ENCODE measurements at places on chromosomes 4 and X. TPM values are rescaled to one million over a fixed set of nuclear protein-coding genes. Genes with fewer than 3 reads are reported as not detected.

ASB11 gene
- total RNA-seq, result 0.30 TPM

GAGE13 gene
- total RNA-seq, result not detected

MAGEE2 gene
- total RNA-seq, result not detected

PRDM5 gene
- 0.67 TPM for total RNA-seq

AMOT gene
- 2.3 TPM for total RNA-seq

ADH1B gene
- total RNA-seq, result not detected

GPR173 gene
- not detected for total RNA-seq

DCAF8L2 gene
- total RNA-seq, result not detected

TEX13D gene
- total RNA-seq, result not detected

HNRNPD gene
- total RNA-seq, result 270 TPM

GRCh38 chr4:8468746-8469535 lies 28.4 kb downstream of the TRMT44 start:
- peak; percentile 61 for DNase-seq

- no peak for DNase-seq
Measured at GRCh38 chr4:90189178-90189577, 62.0 kb downstream of the CCSER1 start.

- DNase-seq, result no peak
Measured at GRCh38 chr4:85107553-85107952, 141.1 kb upstream of the WDFY3 start.

DNA sequence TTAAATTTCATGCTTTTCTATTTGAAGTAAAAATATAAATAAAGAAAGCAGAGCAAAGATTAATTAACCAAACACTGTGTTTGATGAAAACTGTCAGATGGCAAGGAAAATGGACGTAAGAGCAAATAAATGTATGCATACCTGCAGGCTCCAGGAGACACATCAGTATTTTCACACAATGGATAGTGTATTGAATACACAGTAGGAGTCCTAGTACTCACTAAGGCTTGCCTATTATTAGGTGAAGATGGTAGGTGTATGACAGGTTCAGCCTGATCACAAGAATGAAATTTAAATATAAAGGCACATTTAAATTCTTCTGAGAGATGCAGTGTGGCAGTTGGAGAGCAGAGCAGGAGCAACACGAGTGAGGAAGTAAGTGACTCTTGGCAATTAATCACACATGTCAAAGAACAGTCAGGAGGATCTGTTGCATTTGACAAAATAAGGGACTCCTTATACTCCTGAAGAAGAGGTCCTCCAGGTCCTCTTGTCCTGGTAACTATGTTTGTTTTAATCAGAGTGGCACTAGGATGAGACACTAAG lies 106.0 kb upstream of the NDST4 start:
- no peak for DNase-seq

DNA sequence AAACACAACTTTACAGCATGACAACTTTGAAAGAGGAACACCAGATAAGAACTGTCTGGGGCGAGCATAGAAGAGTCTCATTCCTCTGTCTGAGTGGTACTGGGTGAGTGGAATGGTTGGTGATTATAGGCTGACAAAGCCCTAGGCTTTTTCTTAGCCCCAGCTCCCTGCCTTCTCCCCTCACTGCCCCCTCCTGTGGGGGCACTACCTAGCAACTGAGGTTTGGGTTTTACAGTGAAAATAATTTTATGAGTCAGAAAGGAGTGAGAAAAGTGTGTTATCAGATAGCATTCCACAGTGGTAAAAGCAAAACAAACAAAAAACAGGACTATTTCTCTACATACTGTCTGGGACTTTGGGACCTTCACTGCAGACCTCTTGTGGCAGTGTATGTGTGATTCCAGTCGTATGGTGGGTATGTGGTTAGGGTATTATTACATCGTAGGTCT lies 10.5 kb upstream of the TMEM165 start:
- DNase-seq, result no peak

GRCh38 chrX:134711135-134711921 lies 53.1 kb upstream of the PLAC1 start:
- DNase-seq, result no peak

- DNase-seq, result no peak
Measured at GRCh38 chr4:109973529-109973905, 60.8 kb downstream of the EGF start.

DNA sequence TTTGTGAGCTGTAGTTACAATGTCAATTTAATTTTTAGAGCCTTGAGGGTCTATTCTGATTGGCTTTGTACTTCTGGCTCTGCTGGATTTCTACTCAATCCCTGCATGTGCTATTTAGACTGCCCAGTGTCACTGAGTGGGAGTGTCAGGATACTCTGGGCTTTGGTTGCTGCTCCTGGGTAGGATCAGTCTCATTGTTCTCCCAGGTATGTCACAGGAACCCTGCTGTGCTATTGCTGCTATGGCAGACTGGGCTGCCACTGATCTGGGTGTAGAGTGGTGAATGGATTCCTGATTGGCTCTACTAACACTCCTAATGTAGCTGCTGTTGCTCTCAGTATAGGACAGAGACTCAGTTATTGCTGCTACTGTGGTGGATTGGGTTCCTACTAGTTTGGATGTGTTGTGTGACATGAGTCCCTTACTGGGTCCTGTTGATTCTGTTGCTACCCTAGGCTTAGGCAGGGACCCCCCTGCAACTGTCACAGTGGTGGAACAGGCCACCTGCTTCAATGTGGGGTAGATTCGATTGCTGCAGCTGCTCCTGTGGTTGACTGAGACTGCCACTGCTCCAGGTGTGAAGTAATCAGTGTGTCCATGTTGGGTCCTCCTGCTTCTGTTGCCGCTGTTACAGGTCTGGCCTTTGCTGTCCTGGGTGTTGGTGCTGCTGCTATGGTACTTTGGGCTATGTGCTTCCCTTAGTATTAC lies 707.8 kb upstream of the AMOT start:
- no peak for DNase-seq

GRCh38 chr4:174217273-174218126 lies 66.0 kb downstream of the FBXO8 start:
- DNase-seq, result no peak

DNA sequence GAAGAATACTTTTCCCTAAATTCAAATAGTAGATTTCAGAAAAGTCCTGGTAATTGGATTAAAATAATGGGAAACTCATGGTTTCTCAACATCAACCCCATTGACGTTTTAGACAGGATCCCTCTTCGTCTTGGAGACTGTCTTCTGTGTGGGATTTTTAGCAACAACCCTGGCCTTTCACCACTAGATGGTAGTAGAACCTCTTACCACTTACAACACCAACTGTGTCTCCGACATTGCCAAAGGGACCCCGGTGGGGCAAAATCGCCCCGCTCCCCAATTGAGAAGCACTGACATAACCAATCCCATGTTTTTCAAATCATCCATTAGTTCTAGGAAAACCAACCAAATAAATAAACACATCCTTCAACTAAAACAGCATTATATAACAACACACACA lies 16.9 kb upstream of the ANOS1 start:
- DNase-seq, result peak; percentile 31

GRCh38 chrX:3066555-3066954 lies 25.3 kb downstream of the ARSF start:
- no peak for DNase-seq

DNA sequence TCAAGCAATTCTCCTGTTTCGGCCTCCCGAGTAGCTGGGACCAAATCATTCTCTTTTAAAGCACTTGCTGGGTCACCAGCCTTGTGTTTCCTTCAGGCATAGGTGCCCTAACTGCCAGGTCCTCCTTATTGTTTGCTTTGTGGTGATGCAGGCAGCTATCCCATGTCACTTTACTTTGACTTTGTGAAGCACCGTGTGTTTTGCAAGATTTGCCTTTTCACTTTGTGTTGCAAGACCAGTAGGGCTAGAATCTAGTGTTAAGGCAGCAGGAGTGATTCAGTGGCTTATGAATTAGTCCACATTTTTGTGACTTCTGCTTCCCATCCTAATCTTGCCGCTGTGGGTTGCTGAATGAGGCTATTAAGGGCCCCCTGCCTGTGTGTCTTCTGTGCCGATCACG lies 20.2 kb downstream of the SYAP1 start:
- DNase-seq, result no peak

GRCh38 chr4:5753766-5754528 lies 42.9 kb downstream of the EVC start:
- DNase-seq, result no peak

- no peak for DNase-seq
Measured at GRCh38 chr4:24303926-24304325, 280.4 kb downstream of the DHX15 start.

- DNase-seq, result no peak
Measured at GRCh38 chr4:99625369-99625768, 32.3 kb downstream of the C4orf54 start.

GRCh38 chr4:762211-763190 lies 56.9 kb downstream of the PCGF3 start:
- DNase-seq, result no peak

- no peak for DNase-seq
Measured at GRCh38 chr4:141016117-141016798, 117.0 kb downstream of the RNF150 start.

DNA sequence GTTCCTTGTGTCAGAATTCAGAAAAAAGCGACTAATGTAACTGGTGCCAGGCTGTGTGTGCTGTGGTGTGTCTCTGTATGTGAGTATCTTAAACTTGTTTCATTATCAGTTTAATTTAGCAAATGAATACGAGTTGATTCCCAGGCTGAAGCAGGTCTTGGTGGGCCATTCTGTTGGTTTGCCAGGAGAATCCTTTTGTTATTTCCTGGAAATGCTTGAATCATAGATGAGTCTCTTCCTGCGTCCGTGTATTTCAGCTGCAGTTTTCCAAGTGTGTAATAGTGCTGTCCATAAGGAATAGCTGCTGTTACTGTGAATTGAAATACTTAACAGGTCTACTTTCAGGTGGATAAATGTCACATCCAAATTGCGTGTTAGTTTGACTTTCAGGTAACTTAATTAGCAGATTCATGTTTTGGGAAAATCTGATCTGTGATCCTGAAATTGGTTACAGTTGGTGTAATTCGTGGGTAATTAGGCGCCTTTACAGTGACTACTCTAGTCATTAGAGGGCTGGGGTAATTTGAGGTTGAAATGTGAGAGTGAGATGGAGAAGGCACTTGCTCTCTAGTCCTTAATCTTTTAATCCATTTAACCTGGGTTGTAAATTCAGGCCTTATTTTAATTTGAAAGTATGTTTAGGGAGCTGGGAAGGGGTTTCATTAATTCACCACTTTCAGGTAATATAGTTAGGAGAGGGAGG lies 23.8 kb downstream of the TMEM131L start:
- DNase-seq, result no peak

DNA sequence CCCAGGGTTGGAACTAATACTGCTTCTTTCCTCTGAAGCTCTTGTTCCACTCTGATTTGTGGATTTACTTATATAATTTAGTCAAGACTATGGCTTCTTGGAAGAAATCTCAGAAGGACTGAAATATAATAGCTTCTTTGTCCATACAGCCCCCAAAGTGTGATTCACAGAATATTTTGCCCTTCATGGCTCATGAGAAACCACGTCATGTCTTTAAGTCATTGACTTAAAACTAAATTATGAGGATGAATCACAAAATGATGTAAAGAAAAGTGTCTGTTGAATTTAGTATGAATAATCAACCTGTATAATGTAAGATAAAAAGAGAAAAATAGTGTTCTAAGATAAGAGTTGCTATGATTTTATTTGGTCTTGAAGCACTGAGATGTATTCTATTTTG lies 43.3 kb upstream of the AGA start:
- no peak for DNase-seq

- DNase-seq, result no peak
Measured at GRCh38 chr4:77493829-77494551, 111.6 kb upstream of the CXCL13 start.

- no peak for DNase-seq
Measured at GRCh38 chr4:120843849-120844527, 78.5 kb downstream of the PRDM5 start.

DNA sequence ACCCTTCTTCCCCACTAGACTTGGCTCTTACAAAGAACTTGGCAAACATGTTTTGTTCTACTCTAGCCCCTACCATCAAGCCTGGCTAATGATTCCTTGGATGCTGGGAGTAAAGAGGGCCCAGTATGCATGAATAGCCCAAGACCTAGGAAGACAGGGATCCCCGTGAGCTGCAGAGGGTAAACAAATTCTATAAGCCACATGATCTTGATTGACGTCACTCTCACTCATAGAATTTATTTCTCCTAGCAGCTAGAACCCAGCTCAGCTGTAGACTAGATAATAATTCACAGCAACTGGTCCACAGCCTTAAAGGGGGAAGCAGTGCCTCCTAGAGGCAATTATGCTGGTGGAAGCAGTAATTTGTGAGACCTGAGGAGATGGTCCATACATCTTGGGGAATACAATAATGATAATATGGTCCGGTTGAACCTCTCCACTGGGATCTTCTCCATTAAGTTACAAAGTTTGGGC lies 16.1 kb upstream of the USO1 start:
- peak; percentile 70 for DNase-seq

DNA sequence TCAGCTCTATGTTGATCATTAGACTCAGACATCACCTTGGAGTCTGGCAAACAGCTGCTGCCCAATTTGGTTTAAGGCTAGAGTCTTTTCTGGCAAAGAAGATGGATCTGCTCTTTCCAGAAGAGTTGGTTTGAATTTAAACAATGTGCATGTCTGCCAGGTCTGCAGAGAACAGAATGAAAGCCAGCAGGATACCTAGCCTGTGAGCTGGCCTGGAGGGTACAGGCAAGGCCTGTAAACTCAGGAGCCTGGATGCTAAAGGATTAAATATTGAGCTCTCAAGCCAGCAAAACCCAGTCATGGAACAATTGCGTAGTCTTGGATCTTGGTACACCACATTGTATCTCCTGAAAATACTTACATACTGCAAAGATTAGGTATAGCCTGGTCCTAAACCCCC lies 15.6 kb upstream of the PDLIM3 start:
- DNase-seq, result no peak

DNA sequence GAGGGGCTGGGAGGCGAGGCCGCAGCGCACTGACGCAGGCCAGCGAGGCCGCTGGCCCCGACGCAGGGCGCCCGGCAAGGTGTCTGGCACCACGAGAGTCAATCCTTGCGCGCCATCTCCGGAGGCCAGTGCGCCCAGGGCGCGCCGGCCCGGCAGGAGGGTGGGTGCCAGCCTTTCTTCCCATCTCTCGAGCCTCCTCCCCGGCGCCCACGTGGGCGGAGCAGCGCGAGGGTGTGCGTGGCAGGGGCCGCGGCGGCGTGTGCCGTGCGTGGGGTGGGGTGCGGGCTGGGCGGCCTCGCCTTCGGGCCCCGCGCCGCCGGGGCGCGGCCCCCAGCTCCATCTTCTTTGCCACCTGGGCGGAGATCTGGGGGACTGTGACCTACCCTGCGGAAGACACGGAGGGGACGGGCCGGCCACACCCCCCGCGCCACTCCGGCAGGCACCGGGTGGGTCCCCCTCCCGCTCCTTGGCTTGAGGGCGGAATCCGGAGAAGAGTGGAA lies 877 bp downstream of the JAKMIP1 start:
- peak; percentile 54 for DNase-seq

- DNase-seq, result no peak
Measured at GRCh38 chr4:150581056-150581605, 820 bp upstream of the MAB21L2 start.
